ENCODE measurements at places on chromosomes 5 and 9. TPM values are rescaled to one million over a fixed set of nuclear protein-coding genes. Genes with fewer than 3 reads are reported as not detected.

- DNase-seq = no peak
These were observed 24.1 kb upstream of the VLDLR start for GRCh38 chr9:2597483-2597882.

- DNase-seq = no peak
These were observed 182.5 kb downstream of the MED10 start for GRCh38 chr5:6195711-6196358.

GRCh38 chr5:141515141-141515540, 26.3 kb downstream of the PCDHGC5 start:
- DNase-seq = no peak

GRCh38 chr5:61414806-61415205, 82.7 kb downstream of the ZSWIM6 start:
- DNase-seq = no peak

- no peak for DNase-seq
These were observed 132.7 kb downstream of the UNC13B start for GRCh38 chr9:35294556-35294955.

GRCh38 chr5:166810721-166811120, 1480.7 kb upstream of the WWC1 start:
- DNase-seq = no peak

DNA sequence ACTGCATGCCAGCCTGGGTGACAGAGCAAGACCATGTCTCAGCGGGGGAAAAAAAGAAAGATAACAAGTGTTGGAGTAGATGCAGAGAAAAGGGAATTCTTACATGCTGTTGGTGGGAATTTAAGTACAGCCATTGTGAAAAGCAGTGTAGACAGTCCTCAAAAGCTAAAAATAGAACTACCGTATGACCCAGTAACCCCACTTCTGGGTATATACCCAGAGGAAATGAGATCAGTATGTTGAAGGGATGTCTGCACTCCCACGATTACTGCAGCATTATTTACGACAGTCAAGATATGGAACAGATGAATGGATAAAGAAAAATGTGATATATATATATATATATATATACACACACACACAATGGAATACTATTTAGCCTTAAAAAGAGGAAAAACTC, 225.3 kb upstream of the SLC24A2 start:
- DNase-seq = no peak

- no peak for DNase-seq
These were observed 399.6 kb downstream of the MED10 start for GRCh38 chr5:5978501-5979376.

GRCh38 chr9:677461-678097, 163.9 kb upstream of the DMRT1 start:
- no peak for DNase-seq

- peak; percentile 9 for DNase-seq
These were observed 42.3 kb upstream of the MOCS2 start for GRCh38 chr5:53151713-53152458.

DNA sequence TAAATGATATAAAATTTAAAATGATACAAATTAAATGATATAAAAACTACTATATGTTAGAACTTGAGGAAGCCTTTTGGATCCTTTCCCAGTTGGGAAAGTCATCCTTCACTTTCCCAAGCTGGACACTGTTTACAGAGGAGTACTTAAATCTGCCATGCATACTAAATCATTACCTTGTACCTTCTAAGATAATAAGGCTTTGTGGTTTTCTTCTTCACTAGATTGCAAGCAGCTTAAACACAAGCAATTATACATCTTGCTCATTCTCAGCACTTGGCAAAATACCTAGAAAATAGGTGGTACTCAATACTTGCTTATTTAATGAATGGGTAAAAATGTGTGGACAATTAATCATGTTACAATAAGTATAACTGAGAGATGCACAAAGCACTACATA, 666.8 kb downstream of the PTPRD start:
- DNase-seq = no peak

DNA sequence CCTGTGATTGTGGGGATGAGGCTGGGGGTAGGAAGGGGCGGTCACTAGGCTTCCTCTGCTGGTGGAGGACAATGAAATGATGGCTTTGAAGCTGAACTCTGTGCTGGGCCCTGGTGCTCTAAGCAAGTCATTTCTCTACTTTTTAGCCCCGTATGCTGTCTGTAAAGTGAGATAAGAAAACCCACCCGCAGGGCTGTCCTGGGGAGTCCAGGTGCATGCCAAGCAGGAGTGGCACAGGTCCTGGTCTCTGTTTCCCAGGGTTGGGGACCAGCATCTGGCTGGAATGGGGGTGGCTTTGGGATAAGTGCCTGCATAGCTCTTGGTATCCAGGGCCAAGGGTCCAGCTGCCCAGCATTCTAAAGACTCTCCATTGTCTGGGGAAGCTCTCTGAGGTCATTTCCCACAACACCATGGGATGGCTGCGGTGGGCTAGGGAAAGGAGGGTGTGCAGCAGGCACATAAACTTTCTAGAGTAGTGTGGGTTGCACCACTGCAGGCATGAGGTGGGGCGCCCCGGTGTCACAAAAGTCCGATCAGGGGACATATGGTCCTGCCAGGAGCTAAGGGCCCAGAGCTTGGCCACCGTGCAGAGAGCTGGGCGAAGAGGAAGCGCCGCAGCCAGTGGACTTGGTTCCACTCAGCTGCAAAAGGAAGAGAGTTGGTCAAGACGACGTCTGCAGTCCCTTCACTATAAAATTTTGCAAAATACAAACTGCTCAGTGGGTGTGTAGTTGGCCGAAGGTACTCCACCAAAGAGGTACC, 25.6 kb upstream of the GTF3C5 start:
- no peak for DNase-seq

DNA sequence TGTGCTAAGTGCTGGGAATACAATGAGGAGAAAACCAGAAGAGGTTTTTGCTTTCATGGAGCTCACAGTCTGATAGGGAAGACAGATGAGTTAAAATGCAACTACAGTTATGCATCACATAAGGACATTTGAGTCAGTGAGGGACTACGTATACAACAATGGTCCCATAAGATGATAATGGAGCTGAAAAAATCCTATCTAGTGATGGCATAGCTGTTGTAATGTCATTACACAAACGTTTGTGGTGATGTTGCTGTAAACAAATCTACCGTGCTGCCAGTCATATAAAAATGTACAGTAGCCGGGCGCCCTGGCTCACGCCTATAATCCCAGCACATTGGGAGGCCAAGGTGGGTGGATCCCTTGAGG, 110.1 kb upstream of the RAD23B start:
- no peak for DNase-seq

- DNase-seq = no peak
These were observed 85.6 kb downstream of the MACROH2A1 start for GRCh38 chr5:135313405-135313804.

DNA sequence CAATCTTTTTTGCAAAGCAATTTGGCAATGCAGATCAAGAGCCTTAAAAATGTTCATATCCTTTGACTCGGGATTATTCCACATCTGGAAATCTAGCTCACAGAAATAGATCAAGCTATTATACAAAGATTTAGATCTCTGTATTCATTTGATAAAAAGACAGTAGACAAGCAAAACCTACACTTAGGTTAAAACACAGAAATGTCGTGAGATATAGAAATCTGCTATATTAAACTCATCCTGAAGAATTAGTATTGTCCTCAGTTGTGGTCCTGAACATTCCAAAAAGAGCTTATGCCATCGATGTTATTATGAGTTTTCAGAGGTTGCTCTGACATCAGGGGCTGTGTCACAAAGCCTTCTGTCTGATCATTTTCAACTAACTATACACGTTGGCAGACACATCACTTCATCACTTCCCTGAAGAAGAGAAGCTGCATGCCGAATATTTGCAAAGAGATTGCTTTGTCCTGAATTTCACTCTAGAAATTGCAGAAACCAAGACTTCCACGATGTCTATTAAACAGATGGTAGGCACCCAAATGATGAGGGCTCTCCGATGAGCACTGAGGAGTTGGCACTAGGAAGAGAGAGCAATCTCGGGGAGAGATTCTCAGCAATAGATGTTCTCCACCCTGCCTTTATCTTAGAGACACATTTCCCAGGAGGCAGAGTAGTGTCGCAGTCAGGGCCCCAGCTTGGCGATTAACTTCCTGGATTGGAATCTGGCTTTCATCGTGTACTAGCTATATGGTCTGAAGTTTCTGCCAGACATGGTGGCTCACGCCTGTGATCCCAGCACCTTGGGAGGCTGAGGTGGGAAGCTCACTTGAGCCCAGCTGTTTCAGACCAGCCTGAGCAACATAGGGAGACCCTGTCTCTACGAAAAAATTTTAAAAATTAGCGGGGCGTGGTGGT, 1.9 kb upstream of the UBTD2 start:
- no peak for DNase-seq

- no peak for DNase-seq
These were observed 141.7 kb downstream of the WDR70 start for GRCh38 chr5:37520811-37521210.

The AKNA gene
- 20.5 TPM for total RNA-seq

The OTP gene
- total RNA-seq = not detected

The FYB1 gene
- 4.0 TPM for total RNA-seq

The SPAAR gene
- total RNA-seq = 0.64 TPM

The SPINK4 gene
- total RNA-seq = not detected

The PTGER4 gene
- 22.0 TPM for total RNA-seq

The RLN1 gene
- 1.1 TPM for total RNA-seq

The WDR55 gene
- 23.2 TPM for total RNA-seq

The NOXA1 gene
- total RNA-seq = 7.5 TPM

The RLN2 gene
- 2.5 TPM for total RNA-seq

The ORM2 gene
- total RNA-seq = 0.91 TPM

The CANX gene
- total RNA-seq = 468 TPM
